Thoracic aorta endothelial cell (primary cell): ENCODE measurements at places on chromosomes 3 and 15. TPM values are rescaled to one million over a fixed set of nuclear protein-coding genes. Genes with fewer than 3 reads are reported as not detected.

The B3GALNT1 gene
- total RNA-seq = 37.4 and 47.7 TPM in 2 replicates

The GPR62 gene
- 0.07 TPM in 1 of 2 replicates, not detected in the other for total RNA-seq

The CHRM5 gene
- total RNA-seq = not detected in 2 replicates

The PDCD10 gene
- 101 and 106 TPM in 2 replicates for total RNA-seq

The C3orf33 gene
- 2.2 and 2.4 TPM in 2 replicates for total RNA-seq

The ETV5 gene
- total RNA-seq = 46.9 and 63.2 TPM in 2 replicates
